Thyroid gland (tissue), 4 donors: ENCODE measurements at places on chromosomes 1 and 21.

DNA sequence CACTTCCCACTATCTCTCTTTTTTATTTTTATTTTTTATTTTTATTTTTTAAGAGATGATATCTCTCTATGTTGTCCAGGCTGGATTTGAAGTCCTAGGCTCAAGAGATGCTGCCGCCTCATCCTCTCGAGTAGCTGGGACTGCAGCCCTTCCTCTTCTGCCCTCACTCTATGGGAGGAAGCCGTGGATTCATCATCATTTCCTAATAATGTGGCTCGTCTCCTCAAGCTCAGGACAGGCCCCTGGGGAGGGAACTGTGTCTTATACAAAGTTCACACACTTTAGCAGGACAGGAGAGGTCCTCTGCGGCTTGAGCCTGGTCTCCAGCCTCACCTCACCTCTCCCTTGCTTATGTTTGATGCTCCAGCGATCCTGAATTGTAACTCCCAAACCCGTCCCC lies 16.5 kb upstream of the IFFO2 start:
- DNase-seq = no peak

DNA sequence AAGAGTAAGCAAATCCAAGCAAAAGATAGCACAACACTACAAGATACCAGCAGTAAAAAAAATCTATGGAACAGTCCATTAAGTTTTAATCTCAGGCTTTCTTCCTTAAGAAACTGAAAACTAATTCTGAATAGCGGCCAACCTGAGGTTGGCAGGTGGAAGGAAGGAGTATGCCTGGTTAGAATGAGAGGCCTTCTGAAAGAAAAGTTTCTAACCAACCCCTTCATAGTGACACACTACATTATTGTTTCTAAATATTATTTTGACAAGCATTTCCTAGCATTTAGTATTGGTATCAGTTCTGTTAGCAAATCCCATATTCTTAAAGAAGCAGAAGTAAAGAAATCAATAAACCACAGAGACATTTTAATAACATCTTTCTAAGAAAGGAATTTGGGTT lies 205.7 kb upstream of the PTBP2 start:
- no peak for DNase-seq

- no peak for DNase-seq
Observed at GRCh38 chr1:209659909-209660308, 7.7 kb upstream of the LAMB3 start.

DNA sequence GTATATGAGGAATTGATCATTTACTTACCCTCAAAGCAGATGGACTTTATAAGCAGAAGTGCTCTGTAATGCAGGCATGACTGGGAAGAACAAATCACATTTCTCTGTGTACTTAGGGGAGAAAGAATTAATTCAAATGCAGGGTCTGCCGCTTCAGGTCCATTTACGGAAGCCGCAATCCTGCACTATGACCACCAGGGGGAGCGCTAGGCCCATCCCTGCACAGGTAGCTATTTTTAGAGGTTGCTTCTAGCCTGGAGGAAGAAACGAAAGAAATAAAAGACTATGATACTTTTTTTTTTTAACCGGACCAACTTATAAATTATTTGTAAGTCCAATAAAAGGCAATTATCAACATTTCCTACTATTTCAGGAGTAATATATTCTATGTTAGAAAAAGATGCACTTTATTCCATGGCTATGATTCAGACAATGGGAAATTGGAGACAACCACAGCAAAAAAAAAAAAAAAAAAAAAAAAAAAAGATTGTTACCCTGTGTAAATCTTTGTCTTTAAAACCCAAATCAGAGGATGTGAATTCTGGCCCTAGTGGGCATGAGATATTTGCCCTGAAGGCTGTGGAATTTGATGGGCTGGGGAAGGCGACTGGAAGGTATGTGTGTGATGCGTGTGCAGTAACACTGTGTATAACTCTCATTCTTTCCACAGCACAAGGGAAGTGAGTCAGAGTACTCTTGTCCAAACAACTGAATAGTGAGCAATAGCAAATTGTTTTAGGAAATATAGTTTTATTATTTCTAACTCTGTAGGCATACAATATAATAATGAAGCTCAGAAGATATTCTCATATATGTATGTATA lies 12.9 kb upstream of the FYB2 start:
- DNase-seq = peak; percentile 51

GRCh38 chr1:58914925-58915324 lies 131.1 kb upstream of the JUN start:
- DNase-seq = no peak

GRCh38 chr1:226846786-226847185 lies 23.6 kb upstream of the PSEN2 start:
- no peak for DNase-seq

DNA sequence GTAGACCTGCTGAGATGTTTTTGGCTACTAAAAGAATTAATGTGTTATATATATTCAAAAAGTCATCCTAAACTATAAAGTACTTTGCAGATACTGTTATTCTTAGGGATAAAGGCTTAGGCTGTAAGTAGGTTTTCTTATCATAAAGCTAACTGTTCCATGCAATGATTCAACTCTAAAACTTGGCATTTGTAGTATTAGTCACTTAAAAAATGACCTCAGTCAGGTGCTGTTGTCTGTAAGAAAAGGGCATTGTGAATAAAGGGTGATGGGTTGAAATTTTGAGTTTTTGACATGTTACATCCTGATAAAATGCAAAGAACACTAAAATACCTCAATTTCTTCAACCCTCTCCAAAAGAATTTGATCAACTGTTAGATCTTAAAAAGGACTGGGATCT lies 32.9 kb downstream of the ADCY10 start:
- DNase-seq = no peak

DNA sequence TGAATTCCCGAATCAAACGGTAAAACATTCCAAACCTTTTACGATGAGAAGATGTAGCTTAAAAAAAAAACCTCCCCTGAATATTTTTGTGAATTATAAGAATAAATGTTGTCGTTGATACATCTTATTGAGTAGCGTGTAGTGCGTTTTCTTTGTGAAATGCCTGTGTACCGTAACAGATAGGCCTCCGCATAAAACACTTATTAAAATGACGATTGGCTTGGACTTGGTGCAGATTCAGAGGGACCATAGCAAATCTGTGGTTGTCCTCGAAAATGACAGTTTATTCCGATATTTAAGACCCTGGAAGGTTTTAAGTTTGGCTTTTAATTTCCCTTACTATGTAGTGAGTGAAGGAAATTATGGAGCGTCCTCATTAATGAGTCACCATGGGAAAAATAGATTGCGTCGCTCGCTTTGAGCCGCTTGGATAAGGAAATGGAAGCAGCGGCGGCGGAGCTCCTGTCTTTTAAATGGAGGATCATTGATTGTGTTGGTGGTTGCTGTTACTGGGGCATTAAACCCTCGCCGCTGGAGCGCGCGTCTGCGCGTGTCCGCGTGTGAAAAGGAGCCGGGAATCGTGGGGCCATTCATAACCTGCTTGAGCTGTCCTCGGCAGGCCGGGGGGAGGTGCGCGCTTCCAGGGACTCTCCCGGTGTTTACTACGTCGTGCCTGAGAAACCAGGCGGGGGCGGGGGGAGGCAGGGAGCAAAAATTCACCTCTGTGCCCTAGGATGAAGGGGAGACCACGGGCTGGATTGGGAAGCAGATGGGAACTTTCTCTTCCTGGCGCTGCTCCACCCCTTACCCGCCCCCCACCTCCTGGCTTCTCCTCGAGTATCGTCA lies 1.6 kb downstream of the SPEN start:
- peak; percentile 93 for DNase-seq

DNA sequence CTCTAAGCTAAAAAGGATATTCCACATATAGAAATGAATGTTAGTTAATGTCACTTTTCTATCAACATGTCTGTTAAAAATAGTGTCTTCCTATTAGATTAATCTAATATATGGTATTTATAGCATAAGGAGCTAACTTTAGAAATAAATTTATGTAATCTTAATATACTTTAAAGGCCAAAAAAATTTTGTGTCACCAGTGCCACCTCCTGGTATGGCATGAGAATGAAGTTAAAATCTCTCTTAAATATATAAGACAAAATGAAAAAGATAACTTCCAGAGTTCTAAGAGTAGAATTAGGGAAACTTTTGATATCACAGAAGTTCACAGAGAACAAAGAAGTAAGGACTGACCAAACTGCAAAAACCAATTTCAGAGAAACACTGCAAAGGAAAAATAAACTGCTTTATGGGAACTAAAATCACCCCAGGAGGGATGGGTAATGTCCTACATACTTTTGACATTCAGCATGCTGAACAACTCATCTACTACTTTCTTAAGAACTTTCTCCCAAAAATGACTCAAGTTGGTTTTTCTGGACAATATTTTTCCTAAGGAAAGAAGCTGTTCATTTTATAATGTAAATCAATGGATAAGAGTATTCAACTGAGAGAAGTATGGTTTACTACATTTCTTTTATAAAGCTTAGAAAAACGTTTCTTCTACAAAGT lies 82.8 kb downstream of the TRIM33 start:
- DNase-seq = no peak

GRCh38 chr21:45525153-45525909 lies 16.9 kb downstream of the SLC19A1 start:
- DNase-seq = peak; percentile 73

GRCh38 chr1:198492872-198493271 lies 47.6 kb downstream of the ATP6V1G3 start:
- DNase-seq = no peak
